A549 treated with ZK216348 at 1 μM for 4 hours (cell line): ENCODE measurements at places on chromosomes 16 and 17. TPM values are rescaled to one million over a fixed set of nuclear protein-coding genes. Genes with fewer than 3 reads are reported as not detected.

PIPOX gene
- 0.15 to 0.35 TPM in 2 of 5 replicates, not detected in the others for total RNA-seq

FOXN1 gene
- total RNA-seq: 0.05 to 0.07 TPM in 2 of 5 replicates, not detected in the others

PRDM7 gene
- total RNA-seq: not detected in 5 replicates

DUSP14 gene
- 42.2 to 50.6 TPM (median 48.9 TPM) in 5 replicates for total RNA-seq

ADCY9 gene
- 5.5 to 8.7 TPM (median 8.0 TPM) in 5 replicates for total RNA-seq

TSPOAP1 gene
- total RNA-seq: not detected in 5 replicates
